ENCODE measurements at places on chromosomes 11 and 22.

GRCh38 chr11:3775736-3776406 lies 21.5 kb downstream of the NUP98 start:
- no peak for DNase-seq

DNA sequence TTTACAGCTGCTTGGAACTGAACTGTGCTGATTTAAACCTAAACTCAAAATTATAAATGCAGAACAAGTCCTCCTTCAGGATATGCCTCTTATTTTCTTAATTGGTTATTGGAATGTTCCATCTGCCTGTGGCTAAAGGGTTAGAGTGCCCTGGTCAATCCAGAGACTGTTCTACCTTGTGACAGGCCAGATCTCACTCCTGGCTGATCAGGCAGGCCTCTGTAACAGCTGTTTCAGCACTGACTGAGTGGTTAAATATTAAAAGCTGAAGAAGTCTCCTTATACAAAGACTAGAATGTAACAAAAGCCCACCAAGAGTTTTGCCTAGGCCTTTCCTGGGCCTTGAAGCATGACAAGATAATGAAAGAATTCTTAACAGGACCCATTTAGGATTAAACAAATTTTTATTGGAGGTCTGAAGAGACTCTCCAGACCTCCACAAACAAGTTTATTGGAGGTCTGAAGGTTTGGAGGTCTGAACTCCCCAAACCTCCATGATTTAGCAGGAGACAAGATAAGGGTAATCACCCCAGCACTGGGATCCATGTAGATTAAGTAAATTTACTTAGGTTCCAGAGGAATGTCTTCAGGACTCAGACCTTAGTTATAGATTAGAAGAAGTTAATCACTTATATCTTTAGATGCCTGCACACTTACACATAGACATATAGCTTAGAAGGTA lies 35.8 kb downstream of the TMPRSS5 start:
- DNase-seq = no peak

- peak; percentile 74 for DNase-seq
Observed at GRCh38 chr11:70675697-70676374, 277.5 kb downstream of the CTTN start.

GRCh38 chr11:129155745-129156144 lies 36.4 kb downstream of the ARHGAP32 start:
- DNase-seq = no peak

DNA sequence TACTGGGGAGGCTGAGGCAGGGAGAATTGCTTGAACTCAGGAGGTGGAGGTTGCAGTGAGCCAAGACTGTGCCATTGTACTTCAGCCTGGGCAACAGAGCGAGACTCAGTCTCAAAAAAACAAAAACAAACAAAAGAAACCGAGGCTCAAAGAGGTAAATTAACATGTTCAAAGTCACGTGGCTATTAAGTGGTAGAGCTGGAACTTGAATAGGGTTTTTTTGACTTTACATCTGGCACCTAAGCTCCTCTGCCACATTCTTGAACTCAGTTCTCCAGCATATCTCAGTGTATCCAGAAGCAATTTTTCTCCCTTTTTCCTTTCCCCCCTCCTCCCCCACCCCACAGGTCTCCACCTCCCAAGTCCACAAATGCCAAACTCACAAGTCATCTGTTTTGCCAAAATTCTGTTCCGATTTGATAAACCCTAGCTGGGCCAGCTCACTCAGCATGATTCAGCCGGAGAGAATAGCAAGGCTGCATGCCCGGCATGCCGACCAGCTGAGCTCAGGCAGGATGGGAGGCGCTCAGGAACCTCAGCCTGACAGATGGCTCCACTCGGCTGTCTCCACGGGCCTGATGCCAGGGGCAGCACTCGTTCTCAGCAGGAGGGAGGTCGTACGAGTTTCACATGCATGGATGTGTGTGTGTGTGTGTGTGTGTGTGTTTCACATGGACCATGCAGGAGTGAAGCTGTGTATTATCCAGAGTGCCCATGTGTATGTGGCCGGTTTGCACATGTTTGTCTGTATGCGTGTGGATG lies 63.2 kb upstream of the RRAS2 start:
- peak; percentile 52 for DNase-seq

GRCh38 chr11:102451041-102451680 lies 1.4 kb downstream of the TMEM123 start:
- no peak for DNase-seq

DNA sequence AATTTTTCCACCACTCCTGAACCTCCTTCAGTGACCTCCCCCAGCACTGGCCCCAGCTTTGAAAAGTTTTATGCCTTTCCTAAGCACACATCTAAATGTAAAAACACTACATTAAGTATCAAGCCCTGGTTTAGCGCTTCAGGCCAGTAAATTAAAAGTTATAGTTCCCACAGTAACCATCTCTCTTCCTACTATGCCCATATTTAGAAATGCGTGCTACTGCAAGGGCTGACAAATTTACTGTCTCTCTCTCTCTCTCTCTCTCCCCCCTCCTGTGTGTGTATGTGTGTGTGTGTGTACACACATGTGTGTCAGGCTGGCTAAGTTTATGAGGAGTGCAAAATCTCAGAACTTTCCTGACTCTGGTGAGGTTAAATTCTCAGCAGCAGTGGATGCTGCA lies 231.4 kb downstream of the LARGE1 start:
- DNase-seq = no peak

DNA sequence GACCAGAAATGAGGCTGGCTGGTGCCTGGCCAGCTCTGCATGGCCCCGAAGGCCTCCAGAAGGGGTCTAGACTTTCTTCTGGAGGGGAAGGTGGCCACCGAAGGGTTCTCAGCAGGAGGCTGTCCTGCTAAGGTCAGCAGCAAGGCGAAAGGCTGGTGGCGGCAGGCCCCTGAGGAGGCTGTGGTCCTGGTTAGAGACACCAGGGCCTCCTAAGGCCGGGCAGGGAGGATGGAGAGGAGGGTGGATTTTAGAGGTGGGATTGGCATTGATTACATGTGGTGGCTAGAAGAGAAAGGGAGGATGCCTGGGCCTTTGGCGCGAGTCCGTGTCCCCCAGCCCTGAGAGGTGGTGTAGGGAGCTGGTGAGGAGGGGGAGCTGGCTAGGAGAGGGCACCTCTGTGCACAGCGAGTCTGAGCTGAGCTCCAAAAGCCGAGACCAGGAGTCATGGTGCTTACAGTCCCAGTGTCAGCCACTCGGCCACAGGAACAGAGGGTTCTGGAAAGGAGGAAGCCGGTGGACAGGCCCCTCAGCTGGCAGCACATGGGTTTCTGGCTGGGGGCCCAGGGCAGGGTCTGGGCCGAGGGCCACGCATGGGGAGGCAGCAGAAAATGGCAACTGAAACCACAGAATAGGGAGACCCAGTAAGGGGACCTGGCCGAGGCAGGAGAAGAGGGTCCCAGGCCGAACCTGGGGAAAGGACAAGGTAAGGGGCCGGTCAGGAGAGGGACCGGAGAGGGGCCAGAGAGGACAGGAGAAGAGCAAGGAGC lies 2.5 kb downstream of the FERMT3 start:
- DNase-seq = no peak
